ENCODE measurements at places on chromosomes 3 and 15. TPM values are rescaled to one million over a fixed set of nuclear protein-coding genes. Genes with fewer than 3 reads are reported as not detected.

- no peak for DNase-seq
Measured at GRCh38 chr3:86673991-86674390, 317.0 kb downstream of the VGLL3 start.

DNA sequence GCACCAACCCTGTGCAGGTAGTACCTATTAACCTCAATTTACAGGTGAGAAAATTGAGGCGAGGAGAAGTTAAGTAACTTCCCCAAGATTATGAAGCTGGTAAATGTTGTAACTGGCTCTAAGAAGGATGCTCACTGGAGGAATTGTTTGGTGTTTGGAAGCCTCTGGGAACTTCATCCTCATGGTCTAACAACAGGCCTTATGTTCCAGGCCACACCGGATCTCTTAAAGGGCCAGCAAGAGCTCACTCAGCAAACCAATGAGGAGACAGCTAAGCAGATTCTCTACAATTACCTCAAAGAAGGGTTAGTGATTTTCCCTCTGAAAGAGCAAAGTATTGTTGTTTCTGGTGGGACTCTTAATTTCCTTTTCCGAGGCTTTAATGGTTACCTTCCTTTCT lies 63.9 kb downstream of the CGNL1 start:
- no peak for DNase-seq

DNA sequence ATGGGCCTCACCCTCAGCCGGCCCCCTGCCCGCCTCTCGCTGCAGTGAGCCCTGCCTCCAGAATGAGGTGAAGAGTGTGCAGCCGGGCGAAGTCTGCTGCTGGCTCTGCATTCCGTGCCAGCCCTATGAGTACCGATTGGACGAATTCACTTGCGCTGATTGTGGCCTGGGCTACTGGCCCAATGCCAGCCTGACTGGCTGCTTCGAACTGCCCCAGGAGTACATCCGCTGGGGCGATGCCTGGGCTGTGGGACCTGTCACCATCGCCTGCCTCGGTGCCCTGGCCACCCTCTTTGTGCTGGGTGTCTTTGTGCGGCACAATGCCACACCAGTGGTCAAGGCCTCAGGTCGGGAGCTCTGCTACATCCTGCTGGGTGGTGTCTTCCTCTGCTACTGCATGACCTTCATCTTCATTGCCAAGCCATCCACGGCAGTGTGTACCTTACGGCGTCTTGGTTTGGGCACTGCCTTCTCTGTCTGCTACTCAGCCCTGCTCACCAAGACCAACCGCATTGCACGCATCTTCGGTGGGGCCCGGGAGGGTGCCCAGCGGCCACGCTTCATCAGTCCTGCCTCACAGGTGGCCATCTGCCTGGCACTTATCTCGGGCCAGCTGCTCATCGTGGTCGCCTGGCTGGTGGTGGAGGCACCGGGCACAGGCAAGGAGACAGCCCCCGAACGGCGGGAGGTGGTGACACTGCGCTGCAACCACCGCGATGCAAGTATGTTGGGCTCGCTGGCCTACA lies 8.5 kb downstream of the GRM2 start:
- DNase-seq, result no peak

GRCh38 chr3:9061634-9062033 lies 98.4 kb upstream of the RAD18 start:
- no peak for DNase-seq

DNA sequence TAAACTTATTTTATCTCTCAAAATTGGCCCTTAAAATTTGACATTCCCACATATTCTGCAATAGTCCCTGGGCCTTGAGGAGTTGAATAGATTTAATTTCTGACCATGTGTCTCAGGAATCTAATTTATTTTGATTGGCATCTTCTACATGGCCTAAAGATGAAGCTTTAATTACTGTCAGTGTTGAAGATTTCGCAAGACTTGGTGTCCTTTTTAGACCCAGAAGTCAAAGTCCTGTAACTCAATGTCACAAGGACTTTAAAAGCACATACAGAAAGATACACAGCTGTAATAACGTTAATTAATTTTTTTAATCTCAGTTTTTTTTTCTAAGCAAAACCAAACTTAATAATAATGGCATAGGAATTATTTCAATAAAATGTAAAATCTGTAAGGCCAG lies 163.9 kb downstream of the SUCNR1 start:
- no peak for DNase-seq

DNA sequence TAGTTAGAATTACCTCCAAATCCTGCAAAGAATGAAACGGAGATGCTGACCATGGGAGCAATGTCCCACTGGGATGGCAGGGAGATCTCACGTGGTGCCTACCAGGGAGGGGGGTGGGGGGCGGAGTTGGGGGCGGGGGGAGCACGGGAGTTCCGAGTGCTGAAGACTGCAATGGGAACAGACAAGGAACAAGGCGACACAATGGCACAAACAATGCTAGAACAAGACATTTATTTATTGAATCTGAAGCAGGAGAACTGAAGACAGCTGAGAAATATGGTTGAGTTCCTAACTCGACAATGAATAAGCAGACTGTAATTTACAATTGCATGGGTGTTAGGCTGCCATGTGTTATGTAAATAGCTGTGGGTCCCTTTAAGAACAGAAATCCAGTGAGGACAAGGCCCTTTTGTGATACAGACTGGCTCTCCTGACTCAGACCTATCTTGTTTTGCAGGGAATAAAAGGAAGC lies 91.2 kb downstream of the AQP9 start:
- no peak for DNase-seq

DNA sequence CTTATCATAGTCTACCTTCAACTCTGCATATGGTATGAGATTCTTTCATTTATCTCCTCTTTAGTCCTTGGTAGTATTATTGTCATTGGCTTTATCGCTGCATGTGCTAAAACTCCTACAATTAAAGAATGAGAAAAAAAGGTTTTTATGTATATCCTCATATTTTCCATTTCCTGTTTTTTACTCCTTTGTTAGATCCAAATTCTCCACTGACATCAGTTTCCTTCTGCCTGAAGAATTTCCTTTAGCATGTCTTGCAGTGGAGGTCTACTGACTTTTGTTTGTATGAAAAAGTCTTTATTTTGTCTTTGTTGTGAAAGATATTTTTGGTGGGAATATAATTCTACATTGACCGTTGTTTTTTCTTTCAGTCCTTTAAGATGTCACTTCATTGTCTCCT lies 81.0 kb upstream of the TNIK start:
- DNase-seq, result no peak

Gene GOLGA8N
- 4.1 TPM for total RNA-seq

Gene ESYT3
- total RNA-seq, result 2.6 TPM

All from Panc1 (cell line).